Left lobe of liver (tissue), 2 donors: ENCODE measurements at places on chromosomes 11 and 22. TPM values are rescaled to one million over a fixed set of nuclear protein-coding genes. Genes with fewer than 3 reads are reported as not detected.

Gene ZNF280B
- total RNA-seq: 0.08 TPM

Gene THRSP
- total RNA-seq: 48.6 TPM

Gene YPEL1
- 2.4 TPM for total RNA-seq

Gene MRPL49
- total RNA-seq: 31.3 TPM

Gene POU2F3
- not detected for total RNA-seq

Gene OOSP1
- not detected for total RNA-seq

Gene HDAC10
- 33.3 TPM for total RNA-seq

Gene LRRC74B
- total RNA-seq: not detected

Gene HEPN1
- total RNA-seq: not detected
